ENCODE measurements at places on chromosomes 5 and 9.

DNA sequence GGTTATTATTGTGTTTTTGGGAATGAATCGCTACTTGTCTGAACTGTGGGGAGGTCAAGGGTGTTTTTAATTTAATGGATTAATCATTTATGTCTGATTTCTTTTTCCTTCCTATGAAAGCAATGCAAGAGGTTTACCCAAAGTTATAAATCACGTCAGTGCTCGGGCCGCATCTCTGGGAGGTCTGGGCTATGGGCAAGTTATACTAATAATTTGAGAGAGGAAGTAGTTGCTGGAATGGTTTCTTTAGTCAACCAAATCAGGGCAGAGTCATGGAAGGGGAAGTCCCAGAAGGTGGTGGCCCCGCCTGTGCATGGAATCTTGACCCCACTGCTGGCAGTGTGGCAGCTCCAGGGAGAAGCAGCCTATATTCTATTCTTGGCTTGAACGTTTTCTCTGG, 180.2 kb downstream of the HSPA4 start:
- DNase-seq: no peak

DNA sequence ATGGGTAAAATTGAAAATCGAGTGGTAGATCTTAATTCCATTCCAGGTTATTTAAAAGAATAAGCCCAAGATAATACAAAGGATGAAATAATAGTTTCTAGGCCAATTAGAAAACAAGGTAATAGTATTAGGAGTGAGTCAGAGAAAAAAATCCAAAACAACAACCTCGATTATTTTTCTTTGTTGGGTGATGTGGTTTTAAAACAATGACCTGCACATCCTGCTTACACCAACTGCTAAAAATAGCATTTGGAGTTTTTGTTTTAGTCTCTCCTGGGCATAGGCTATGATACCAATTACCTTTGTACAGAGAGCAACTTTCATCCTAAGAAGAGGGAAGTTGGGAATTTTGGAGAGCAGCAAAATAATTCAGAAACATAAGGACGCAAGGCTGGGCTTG, 101.7 kb upstream of the MYO10 start:
- DNase-seq: no peak

GRCh38 chr5:133839721-133840120, 128.7 kb downstream of the C5orf15 start:
- DNase-seq: no peak

GRCh38 chr9:4507306-4508130, 17.2 kb downstream of the SLC1A1 start:
- DNase-seq: no peak

- DNase-seq: no peak
These were observed 12.1 kb downstream of the NR4A3 start for GRCh38 chr9:99833735-99834134.

DNA sequence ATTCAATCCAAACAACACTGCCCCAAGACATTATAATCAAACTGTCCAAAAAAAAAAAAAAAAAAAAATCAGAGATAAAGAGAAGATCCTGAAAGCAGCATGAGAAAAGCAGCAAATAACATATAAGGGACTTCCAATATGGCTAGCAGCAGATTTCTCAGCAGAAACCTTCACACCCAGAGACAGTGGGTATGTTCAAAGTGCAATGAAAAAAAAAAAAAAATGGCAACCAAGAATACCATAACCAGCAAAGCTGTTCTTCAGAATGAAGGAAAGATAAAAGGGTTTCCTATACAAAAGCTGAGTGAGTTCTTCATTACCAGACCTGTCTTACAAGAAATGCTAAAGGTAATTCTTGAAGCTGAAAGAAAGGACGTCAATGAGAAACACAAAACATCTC, 32.1 kb downstream of the UBTD2 start:
- DNase-seq: no peak

GRCh38 chr9:131194762-131195161, 69.4 kb downstream of the NUP214 start:
- no peak for DNase-seq
